ENCODE measurements at places on chromosomes 2 and 18.

GRCh38 chr18:8264116-8264515 lies 345.1 kb upstream of the RAB12 start:
- no peak for DNase-seq

GRCh38 chr2:140804700-140805260 lies 1326.0 kb downstream of the LRP1B start:
- DNase-seq: no peak

DNA sequence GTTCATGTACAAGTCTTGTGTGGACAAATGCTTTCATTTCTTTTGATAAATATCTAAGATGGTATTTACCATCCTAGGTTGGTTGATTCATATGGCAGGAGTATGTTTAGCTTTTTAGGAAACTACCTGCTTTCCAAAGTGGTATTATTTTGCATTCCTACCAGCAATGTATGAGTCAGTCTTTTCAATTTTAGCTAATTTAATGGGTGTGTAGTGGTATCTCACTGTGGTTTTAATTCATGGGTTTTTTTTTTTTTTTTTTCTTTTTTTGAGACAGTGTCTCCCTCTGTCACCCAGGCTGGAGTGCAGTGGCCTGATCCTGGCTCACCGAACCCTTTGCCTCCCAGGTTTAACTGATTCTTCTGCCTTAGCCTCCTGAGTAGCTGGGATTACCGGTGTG lies 4.2 kb downstream of the ZNF512 start:
- DNase-seq: no peak

- DNase-seq: no peak
Measured at GRCh38 chr18:58297198-58297597, 253.2 kb downstream of the NEDD4L start.

DNA sequence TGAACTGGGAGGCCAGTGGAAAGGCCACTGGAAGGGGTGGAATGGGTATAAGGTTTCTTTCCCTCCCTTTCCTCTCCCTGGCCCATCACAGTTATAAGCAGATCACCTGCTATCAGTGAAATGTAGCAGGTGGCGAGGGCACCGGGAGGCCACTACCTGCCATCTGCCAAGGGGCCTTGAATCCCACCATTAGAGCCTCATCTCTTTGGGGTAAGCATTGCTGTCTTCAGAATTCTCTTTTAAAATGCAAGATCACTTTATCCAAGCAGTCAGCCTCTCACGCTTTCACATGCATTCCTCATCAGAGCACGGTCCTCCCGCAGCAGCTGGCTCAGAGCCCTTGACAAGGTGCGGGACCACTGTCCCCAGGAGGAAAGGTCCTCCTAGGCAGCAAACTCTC lies 268.5 kb downstream of the CELF4 start:
- DNase-seq: no peak

GRCh38 chr2:182887753-182888415 lies 21.4 kb upstream of the FRZB start:
- no peak for DNase-seq

GRCh38 chr18:6414118-6414722 lies 491 bp downstream of the L3MBTL4 start:
- no peak for DNase-seq

DNA sequence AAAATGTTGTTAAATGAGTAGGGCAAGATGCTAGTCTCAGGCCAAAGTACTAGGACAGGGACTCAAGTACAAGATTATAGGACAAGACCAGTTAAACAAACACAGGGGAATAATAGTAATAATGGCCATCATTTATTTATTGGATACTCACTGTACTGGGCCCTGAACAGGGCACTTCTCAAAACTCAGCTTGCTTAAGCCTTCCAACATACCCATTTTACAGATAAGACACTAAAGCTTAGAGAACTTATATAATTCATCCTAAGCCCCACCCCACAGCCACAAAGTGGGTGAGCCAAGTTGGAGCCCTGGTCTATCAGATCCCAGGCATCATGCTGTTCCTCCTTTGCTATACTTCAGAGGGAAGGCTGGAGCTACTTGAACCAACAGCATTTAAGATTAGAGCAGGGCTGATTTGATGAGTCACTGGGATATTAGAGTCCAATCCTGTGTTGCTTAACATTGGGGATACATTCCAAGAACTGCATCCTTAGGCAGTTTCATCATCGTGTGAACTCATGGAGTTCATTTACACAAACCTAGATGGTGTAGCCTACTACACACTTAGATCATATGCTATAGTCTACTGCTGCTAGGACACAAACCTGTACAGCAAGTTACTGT lies 153.6 kb downstream of the MTCL1 start:
- no peak for DNase-seq

Measured in D721Med (cell line).